SW480 (cell line): ENCODE measurements at places on chromosomes 5 and 9.

- peak; percentile 13 for DNase-seq
Measured at GRCh38 chr5:163350083-163350482, 87.3 kb upstream of the CCNG1 start.

DNA sequence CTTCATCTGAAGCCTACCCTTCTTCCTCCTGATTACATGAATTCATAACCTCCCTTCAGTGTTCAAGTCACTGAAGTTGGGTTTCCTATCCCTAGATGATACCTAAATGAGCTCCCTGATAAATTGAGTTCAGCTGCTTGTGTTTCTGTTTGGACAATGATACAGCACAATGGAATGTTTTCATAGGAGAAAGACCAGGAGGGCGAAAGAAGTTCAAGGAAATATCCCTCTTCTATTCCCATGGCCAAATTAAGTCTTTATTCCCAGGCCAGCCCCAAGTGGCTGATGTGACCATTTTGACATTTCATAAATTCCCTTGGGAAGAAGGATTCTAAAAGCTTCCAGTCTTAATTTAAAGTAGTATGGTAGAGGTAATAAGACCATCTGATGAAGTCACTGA lies 555.8 kb upstream of the CLINT1 start:
- peak; percentile 16 for DNase-seq

DNA sequence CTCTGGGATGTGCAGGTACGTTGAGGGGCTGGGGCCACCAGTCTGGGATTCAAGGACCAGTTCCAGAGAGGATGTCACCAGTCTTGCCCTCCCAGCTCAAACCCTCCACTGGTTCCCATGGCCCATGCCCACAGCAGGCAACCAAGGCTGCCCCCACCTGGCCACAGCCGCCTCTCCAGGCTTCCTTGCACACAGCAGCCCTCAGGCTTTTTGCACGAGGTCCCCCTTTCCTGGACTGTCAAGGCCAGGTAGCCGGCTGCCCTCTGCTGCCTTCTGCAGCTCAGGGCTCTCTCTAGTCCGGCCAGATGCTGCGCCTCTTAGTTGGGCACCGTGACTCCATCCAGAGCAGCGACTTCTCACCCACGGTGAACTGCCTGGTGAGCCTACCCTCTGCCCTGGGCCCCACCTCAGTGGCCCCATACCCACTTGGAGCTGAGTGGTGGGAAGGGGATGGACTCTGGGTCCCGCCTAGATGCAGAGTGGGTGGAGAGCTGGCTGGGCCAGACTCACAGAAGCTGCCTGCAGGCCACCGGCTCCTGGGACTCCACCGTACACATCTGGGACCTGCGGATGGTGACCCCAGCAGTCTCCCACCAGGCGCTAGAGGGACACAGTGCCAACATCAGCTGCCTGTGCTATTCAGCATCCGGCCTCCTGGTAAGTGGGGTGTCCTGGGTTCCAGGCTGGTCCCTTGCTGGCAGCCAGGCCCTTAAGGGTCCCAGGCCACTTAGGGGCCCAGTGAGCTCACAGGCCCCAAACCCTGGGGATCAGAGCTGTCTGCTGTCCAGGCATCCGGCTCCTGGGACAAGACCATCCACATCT lies 2.9 kb downstream of the WDR38 start:
- DNase-seq = peak; percentile 78

GRCh38 chr9:128385496-128386460 lies 14.6 kb downstream of the URM1 start:
- no peak for DNase-seq
